IMR-90 (cell line): ENCODE measurements at places on chromosomes 4 and X. TPM values are rescaled to one million over a fixed set of nuclear protein-coding genes. Genes with fewer than 3 reads are reported as not detected.

DNA sequence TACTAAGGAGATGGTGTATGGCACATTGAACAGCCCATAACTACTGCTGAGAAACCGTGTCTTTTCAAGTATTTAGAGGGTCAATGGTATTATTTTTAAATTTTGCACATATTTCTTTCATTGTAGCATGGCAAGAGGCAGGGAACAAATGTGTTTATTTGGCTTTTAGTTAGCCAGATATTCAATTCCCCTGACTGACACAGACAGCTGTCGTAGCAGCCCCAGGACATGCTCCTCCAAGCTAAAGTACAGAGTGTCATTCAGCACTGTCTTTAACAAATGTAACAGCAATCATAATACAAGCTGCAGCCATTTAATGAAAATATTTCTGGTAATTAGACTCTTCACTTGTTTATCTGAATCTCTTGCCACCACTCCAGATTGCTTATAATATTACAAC, 687.1 kb downstream of the KLHL13 start:
- no peak for DNase-seq

GRCh38 chrX:15973299-15973698, 118.7 kb upstream of the AP1S2 start:
- peak; percentile 19 for DNase-seq

- no peak for DNase-seq
Observed at GRCh38 chrX:82961129-82961528, 547.0 kb upstream of the POU3F4 start.

The SLC30A9 gene
- 72.6 and 96.7 TPM in 2 replicates for total RNA-seq

The MGAT4D gene
- not detected in 2 replicates for total RNA-seq
